ENCODE measurements at places on chromosomes 2 and 18. TPM values are rescaled to one million over a fixed set of nuclear protein-coding genes. Genes with fewer than 3 reads are reported as not detected.

The SUMO1 gene
- total RNA-seq, result 131 TPM

- peaks cover 39% of the 10 kb centered on the region for H3K4me1 ChIP-seq
- H3K4me3 ChIP-seq, result no peak overlapping the region
- no peak for DNase-seq
- H3K27me3 ChIP-seq, result peaks cover 2% of the 10 kb centered on the region
- no peak overlapping the region for H3K27ac ChIP-seq
- no peaks in the 10 kb centered on the region for H3K36me3 ChIP-seq
These were observed 102.6 kb downstream of the ANKRD44 start for GRCh38 chr2:197208024-197208423.

The GEN1 gene
- 16.5 TPM for total RNA-seq

DNA sequence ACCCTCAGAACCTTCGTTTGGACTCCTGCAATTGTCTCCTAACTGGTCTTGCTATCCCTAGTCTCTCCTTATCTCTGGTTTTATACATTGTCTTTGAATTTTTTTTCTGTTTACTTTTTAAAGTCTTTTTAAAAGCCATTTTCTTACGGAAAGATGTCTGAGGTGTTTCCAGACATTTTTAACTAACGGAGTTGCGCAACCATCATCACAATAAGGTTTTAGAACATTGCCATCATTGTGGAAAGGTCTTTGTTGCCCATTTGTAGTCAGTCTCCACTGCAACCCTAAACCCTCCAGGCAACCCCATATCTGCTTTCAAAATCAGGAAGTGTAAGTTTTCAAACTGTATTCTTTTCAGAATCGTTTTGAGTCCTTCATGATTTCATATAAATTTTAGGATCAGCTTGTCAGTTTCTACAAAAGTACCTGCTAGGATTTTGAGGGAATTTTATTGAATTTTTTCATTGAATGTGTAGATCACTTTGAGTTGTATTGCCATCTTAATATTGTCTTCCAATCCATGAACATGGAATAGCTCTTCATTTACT, 46.3 kb downstream of the ANKRD12 start:
- peaks cover 22% of the 10 kb centered on the region for H3K36me3 ChIP-seq
- peaks cover 58% of the 10 kb centered on the region for H3K4me1 ChIP-seq
- no peak for DNase-seq
- H3K4me3 ChIP-seq, result no peak overlapping the region

DNA sequence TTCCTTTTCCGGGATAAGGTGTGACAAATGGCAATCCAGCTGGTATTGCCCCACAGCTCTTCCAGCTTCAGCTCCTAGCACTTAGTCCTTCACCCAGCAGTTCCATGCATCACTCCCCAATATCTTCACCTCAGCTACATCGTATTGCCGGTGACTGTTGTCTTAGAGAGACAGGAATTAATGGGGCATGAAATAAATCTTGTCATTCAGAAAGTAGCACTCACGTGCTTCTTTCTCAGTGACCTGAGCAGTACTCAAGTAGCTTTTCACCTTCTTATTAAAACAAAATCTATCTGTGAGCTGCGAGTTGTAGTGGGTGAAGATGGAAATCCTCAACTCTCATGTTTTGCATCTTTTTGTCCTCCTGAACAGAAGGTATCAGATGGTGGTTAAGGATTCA, 72.8 kb downstream of the PTH2R start:
- H3K36me3 ChIP-seq, result no peaks in the 10 kb centered on the region
- DNase-seq, result no peak
- no peaks in the 10 kb centered on the region for H3K4me1 ChIP-seq
- no peak overlapping the region for H3K4me3 ChIP-seq

GRCh38 chr2:30139131-30139870, 7.5 kb upstream of the YPEL5 start:
- no peak for DNase-seq
- H3K36me3 ChIP-seq, result no peaks in the 10 kb centered on the region
- H3K27ac ChIP-seq, result no peak overlapping the region
- H3K4me3 ChIP-seq, result no peak overlapping the region
- H3K27me3 ChIP-seq, result peaks cover 25% of the 10 kb centered on the region

DNA sequence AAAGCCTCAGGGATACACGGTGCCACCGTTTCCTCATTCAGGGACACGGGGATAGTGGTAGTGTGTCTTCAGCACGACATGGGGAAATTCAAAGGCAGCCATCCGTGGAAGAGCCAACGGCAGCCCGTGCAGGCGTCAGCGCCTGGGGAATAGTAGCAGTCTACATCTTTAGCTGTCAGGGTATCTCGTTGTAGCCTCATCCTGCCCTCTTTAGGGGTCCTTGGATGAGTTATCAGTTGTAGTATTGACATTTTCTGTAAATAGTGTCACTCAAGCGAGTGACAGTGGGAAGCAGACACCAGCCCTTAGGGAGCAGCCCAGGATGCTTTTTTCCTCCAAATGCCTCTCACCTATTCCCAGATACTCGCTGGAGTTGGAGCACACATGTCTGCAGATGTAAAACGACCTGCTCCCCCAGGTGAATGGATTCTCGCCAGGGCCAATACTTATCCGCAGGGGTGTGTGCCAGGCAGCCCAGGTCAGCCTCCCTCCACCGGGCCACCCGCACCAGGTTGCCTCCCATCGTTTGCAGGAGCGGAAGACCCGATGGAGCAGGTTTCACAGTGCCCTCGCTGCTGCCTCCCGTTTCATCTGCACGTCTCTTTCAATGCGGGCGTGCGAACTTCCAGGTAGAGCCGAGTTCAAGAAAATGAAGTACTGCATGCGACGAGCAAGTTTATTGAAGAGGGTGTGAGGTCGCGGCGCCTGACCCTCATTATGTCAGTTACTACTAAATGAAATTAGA, 41.0 kb downstream of the AGAP1 start:
- peaks cover 6% of the 10 kb centered on the region for H3K36me3 ChIP-seq
- no peak for DNase-seq
- no peak overlapping the region for H3K4me3 ChIP-seq
- peaks cover 8% of the 10 kb centered on the region for H3K4me1 ChIP-seq
- no peaks in the 10 kb centered on the region for H3K27me3 ChIP-seq

DNA sequence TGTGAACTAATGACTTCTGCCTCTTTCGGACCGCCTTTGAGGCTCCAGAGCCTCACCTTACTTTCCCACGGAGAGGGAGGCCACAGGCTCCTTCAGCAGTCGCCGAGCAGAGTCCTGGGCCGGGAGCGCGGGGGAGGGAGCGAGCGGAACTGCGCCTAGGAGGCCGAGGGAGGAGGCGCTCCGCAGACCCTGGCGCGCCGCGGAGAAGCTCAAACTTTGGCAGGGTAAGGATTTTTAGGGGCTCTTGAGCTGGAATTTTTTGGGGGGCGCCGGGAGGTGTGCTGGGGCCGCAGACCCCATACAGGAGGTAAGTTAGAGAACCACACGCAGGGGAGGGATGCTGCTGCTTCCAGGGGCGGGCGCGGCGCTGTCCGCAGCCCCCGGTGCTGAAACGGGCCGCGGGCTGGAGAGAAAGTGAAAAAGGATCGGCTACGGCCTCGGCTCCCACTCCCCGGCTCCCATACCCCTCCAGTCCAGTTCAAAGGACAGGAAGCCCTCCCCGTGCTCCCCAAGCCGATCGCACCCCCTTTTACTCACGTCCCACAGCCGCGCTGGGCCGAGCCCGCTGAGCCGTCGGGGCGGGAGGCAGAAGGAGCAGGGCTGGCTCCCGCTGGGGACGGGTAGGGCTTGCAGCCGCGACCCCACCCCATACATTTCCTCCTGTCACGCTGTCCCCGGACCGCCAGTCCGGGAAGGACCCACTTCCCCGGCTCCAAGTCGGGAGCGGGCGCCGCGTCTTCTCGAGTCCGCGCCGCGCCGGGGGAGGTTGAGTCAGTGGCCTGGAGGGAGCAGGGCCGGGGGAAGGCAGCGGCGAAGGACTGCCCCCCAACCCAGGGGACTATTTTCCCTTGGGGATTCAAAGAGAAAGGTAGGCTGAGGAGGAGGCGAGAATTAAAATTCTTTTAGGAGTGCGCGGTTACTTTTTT, at the start of gene CNGA3:
CNGA3 (plus strand) TSS at position 146 of the 926 bp plus-strand sequence. CDS start 23,520 bp downstream, outside the sequence.
- no peak for DNase-seq
- peaks cover 49% of the 10 kb centered on the region for H3K4me1 ChIP-seq
- H3K36me3 ChIP-seq, result peaks cover 8% of the 10 kb centered on the region
- H3K27me3 ChIP-seq, result peaks cover 24% of the 10 kb centered on the region

The TSPYL6 gene
- not detected for total RNA-seq

GRCh38 chr2:178114462-178114861, 2.2 kb downstream of the RBM45 start:
- H3K27me3 ChIP-seq, result no peaks in the 10 kb centered on the region
- no peak overlapping the region for H3K27ac ChIP-seq
- H3K36me3 ChIP-seq, result no peaks in the 10 kb centered on the region
- peaks cover 18% of the 10 kb centered on the region for H3K4me1 ChIP-seq
- no peak overlapping the region for H3K4me3 ChIP-seq
- DNase-seq, result no peak

The MOCOS gene
- total RNA-seq, result 2.6 TPM

GRCh38 chr2:220568296-220568695, 940.9 kb downstream of the SLC4A3 start:
- H3K4me1 ChIP-seq, result peaks cover 11% of the 10 kb centered on the region
- DNase-seq, result no peak
- no peak overlapping the region for H3K27ac ChIP-seq
- H3K27me3 ChIP-seq, result no peaks in the 10 kb centered on the region

GRCh38 chr2:219399716-219400478, 12.2 kb upstream of the DNPEP start:
- no peak overlapping the region for H3K4me3 ChIP-seq
- peaks cover 64% of the 10 kb centered on the region for H3K4me1 ChIP-seq
- no peak for DNase-seq
- no peaks in the 10 kb centered on the region for H3K27me3 ChIP-seq
- H3K27ac ChIP-seq, result no peak overlapping the region

- peak overlapping the region; percentile 41 for H3K4me3 ChIP-seq
- no peak for DNase-seq
- H3K36me3 ChIP-seq, result no peaks in the 10 kb centered on the region
- H3K4me1 ChIP-seq, result peaks cover 34% of the 10 kb centered on the region
- peaks cover 3% of the 10 kb centered on the region for H3K27me3 ChIP-seq
- no peak overlapping the region for H3K27ac ChIP-seq
These were observed 25.4 kb upstream of the TANK start for GRCh38 chr2:161134547-161135518.
